ENCODE measurements at places on chromosomes 2 and 18. TPM values are rescaled to one million over a fixed set of nuclear protein-coding genes. Genes with fewer than 3 reads are reported as not detected.

CNTNAP5 gene
- total RNA-seq = not detected

TRAPPC8 gene
- 45.6 TPM for total RNA-seq

IL18R1 gene
- 24.9 TPM for total RNA-seq

NTSR2 gene
- not detected for total RNA-seq

DAW1 gene
- 0.68 TPM for total RNA-seq

PLCL1 gene
- 8.9 TPM for total RNA-seq

C2orf78 gene
- total RNA-seq = not detected

ILKAP gene
- 48.0 TPM for total RNA-seq

KCNF1 gene
- total RNA-seq = not detected

UGT1A5 gene
- not detected for total RNA-seq

HOXD4 gene
- total RNA-seq = 6.7 TPM

HOXD3 gene
- 1.3 TPM for total RNA-seq

MTCL1 gene
- total RNA-seq = 5.9 TPM

TLX2 gene
- total RNA-seq = not detected

XIRP2 gene
- not detected for total RNA-seq

NRP2 gene
- total RNA-seq = 65.3 TPM

CNDP1 gene
- not detected for total RNA-seq

STAT4 gene
- total RNA-seq = 7.8 TPM

ZNF396 gene
- total RNA-seq = 2.7 TPM

FHL2 gene
- total RNA-seq = 31.0 TPM

RAPGEF4 gene
- total RNA-seq = 7.0 TPM

KIF5C gene
- total RNA-seq = 1.5 TPM

PER2 gene
- total RNA-seq = 6.8 TPM

LRRTM4 gene
- not detected for total RNA-seq

DNAJB2 gene
- 44.7 TPM for total RNA-seq

FSHR gene
- total RNA-seq = not detected

POTEI gene
- not detected for total RNA-seq

FAM110C gene
- total RNA-seq = 0.82 TPM

ERFE gene
- 0.85 TPM for total RNA-seq

MAP2 gene
- total RNA-seq = 8.8 TPM

DOK6 gene
- 0.66 TPM for total RNA-seq

RNU2-63P gene
- not detected for total RNA-seq

EDAR gene
- not detected for total RNA-seq

VSNL1 gene
- not detected for total RNA-seq

DSC2 gene
- total RNA-seq = 18.2 TPM

CRYGC gene
- not detected for total RNA-seq

TMEM17 gene
- total RNA-seq = 1.4 TPM

FBLN7 gene
- 13.0 TPM for total RNA-seq

IL36B gene
- total RNA-seq = not detected

ADRA2B gene
- 0.33 TPM for total RNA-seq

DSC3 gene
- 1.1 TPM for total RNA-seq

SPDYA gene
- 1.4 TPM for total RNA-seq

RNF125 gene
- total RNA-seq = 22.8 TPM

SERPINB4 gene
- not detected for total RNA-seq

EPB41L3 gene
- 183 TPM for total RNA-seq

ARHGAP25 gene
- total RNA-seq = 29.7 TPM
